ENCODE measurements at places on chromosomes 6 and 20.

- DNase-seq = no peak
These were observed 9.9 kb upstream of the PCIF1 start for GRCh38 chr20:45924391-45925261.

DNA sequence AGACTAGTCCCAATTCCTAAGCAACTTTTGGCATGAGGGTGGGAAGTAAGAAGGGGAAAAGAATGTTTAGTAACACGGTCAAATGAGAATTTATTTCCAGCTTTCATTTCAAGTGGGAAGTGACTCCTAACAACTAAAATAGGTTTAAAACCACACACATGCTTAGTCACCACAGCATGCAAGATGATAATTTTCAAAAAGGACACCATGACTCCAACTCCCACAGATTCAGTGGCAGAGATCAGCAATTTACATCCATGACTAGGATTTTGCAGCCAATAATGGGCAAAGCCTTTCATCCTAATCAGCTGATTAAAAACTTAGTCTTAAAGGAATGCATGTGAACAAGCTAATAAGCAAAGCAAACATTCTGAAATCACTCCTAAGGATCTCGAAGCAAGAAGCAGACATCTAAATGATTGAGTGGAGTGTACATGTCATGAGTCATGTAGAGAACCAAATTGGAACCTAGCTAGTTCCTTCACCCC, 48.1 kb upstream of the GCLC start:
- no peak for DNase-seq

GRCh38 chr6:113385020-113385431, 472.1 kb upstream of the MARCKS start:
- DNase-seq = no peak

GRCh38 chr20:56953048-56953586, 313.3 kb downstream of the BMP7 start:
- no peak for DNase-seq

GRCh38 chr20:19397666-19398065, 185.2 kb downstream of the SLC24A3 start:
- no peak for DNase-seq

GRCh38 chr6:21033575-21034026, 499.3 kb downstream of the CDKAL1 start:
- no peak for DNase-seq

GRCh38 chr6:28347119-28347518, 2.6 kb upstream of the ZKSCAN3 start:
- DNase-seq = no peak

DNA sequence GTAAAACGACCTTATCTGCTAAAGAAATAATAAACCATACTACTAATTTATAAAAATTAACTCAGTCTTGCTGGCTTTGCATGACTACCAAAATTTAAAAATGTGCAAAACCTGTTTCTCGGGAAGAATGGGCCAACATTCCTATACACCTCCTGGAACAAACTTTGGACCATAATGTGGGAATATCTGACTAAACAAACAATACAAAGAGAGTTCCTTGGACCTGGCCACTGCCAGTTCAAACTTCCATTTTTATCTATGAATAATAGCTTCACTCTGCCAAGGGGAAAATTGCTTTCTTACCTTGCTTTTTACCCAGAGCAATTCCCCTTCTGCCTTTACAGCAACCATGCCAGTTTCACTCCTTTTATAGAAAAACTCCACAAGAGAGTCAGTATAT, 38.7 kb upstream of the POU5F1 start:
- DNase-seq = no peak

GRCh38 chr20:50794846-50795634, at the start of gene BCAS4:
BCAS4 (plus strand) TSS chr20:50795061; CDS start chr20:50795084, 23 bp downstream.
- peak; percentile 84 for DNase-seq

DNA sequence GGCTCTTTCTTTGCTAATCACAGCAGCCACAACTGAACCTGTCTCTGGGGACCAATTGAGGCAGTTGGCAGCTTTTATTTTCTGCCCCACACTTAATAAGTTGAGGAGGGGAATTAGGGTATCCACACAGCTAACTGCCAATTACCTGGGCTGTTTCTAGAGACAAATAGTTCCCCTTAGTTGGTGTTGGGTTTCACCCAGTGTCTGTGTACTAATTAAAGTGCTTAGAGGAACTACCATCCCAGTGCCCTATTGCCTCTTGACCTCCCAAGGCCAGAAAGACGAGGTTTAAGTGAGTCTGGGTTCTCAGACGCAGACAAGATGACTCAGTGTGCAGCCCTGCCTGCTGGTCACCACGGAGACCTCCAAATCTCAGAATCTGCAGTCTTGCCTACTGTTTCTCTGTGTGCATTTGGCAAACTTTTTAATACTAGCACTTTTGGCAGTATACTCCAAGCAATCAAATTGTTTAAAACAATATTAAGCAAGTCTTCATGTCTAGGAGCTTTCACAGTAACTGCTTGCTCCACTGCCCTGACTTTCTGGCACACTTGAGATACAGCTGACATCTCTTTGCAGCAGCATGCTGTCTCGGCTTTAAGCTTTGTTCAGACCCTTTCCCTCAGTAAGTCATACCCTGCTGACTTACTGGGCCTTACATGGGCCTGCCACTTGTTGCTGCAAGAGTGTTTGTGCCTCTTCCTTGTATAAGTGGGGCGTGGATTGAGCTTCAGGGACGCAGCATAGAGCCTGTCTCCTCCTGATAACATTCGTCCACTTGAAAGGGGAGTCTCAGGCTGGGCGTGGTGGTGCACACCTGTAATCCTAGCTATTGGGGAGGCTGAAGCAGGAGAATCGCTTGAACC, 31.9 kb downstream of the STK35 start:
- no peak for DNase-seq

- no peak for DNase-seq
These were observed 99.5 kb upstream of the THEMIS start for GRCh38 chr6:128000363-128000762.

DNA sequence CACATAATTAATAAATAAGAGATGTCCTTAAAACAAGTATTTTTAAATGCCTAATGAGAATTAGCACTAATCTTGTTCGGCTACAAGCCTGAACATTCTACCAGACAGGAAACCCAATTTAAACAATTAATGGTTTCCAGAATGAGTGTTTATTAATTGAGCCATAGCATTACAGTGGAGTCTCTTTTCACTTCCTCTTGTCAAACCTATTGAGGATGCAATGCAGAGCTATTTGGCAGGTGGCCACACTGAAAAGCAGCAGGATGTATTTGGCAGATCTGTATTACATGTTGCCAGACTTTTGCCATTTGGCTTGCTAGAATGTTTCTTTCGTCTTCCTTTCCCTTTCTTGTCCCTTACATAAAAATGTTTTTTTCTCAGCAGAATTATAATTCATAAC, 475.2 kb upstream of the MARCKS start:
- DNase-seq = no peak

GRCh38 chr6:36577301-36577700, 16.9 kb upstream of the SRSF3 start:
- DNase-seq = no peak

DNA sequence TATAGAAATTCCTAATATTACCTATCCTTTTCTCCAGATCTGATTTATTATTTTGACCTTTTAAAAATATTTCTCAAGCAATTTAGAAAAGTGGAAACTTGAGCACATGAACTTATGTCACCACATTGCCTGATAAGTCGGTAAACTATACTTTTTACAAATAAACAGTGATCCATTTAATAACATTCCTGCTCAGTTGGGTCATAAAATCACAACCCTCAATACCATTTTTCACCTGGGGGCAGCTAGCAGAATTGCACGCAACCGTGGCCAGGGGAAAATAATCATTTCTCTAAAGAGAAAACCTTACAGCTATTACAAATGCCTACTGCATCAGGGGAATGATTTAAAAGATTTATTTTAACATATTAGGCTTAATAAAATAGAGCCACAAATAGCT, 614.5 kb downstream of the PHF3 start:
- DNase-seq = no peak

DNA sequence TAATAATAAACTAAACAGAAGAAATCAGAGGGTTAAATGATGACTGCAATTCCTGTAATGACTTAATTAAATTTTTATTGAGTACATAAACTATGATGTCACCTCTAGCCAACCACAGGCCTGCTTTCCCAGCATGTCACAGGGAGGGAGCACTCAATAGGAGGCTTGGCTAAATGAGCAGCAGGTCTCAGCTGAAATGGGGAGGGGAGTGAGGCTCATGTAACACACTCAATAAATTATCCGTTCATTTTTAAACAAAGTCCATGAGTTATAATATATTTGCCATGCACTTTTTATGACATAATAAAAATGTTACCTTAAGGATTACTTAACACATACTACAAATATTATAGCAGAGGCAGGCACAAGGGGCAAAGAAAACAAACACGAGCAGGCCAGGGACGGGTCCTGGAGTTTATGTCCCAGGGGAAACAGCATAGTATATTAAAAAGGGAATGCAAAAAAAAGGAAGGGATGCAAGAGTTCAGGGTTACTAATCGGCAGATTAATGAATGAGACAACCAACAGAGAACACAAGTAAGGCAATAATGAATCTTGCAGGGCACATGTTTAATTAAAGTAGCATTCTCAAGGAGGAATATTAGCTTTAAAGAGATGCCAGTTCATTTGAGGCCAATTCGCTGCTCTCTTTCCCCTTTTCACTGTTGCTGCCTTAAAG, 27.1 kb upstream of the FAM83C start:
- no peak for DNase-seq

- peak; percentile 50 for DNase-seq
These were observed 3.9 kb downstream of the ZMYND8 start for GRCh38 chr20:47352332-47353238.

DNA sequence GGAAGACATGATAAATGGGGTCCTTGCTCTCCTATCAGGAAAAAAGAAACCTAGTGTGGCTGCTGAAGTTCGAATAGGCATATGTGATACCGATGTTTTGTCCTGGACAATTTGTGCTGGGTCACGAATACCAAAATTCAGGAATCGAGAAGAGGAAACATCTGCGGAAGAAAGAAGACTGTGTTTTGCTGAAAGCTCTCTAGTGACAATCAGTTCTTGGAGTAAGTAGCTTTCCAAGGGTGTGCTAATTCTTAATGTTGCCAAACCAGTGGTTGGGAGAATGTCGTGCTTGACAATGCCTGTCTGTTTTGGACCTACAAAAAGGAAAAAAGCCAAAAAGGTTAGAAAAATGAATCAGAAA, 956.1 kb downstream of the PHF3 start:
- no peak for DNase-seq

- DNase-seq = no peak
These were observed 37.1 kb downstream of the PHF3 start for GRCh38 chr6:63672582-63673129.

GRCh38 chr6:2502998-2503674, 247.6 kb downstream of the MYLK4 start:
- DNase-seq = no peak

DNA sequence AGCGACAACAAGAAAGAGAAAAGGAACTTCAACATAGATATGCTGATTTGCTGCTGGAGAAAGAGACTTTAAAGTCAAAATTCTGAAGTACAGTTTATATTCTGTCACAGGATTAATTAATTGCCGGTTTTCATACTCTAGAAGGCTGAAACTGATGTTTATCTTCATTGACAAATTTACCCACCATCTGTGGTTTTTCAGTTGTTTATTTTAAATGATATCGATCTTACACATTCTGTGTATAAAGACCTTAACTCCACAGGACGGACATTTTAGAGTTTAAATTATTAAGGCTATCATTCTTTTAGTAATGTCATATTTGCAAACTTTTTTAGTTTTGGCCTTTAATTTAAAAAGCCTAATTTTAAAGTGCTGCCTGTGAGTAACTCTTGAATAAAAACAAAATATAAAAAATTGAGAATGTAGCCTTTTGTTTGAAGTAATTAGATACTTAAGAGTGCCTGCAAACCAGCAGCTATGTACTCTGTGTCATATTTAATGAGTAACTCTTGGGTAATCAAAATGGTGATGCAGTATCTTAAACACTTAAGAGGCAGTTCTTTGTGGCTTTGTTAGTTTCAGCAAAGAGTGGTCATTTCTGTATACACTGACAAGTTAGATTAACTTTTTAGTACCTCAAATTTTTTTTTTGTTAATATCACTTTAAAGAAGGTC, 59.3 kb downstream of the CDC5L start:
- no peak for DNase-seq

- DNase-seq = no peak
These were observed 44.8 kb downstream of the SPDEF start for GRCh38 chr6:34511214-34511914.

GRCh38 chr20:49323622-49324238, 45.9 kb upstream of the ZNFX1 start:
- no peak for DNase-seq

DNA sequence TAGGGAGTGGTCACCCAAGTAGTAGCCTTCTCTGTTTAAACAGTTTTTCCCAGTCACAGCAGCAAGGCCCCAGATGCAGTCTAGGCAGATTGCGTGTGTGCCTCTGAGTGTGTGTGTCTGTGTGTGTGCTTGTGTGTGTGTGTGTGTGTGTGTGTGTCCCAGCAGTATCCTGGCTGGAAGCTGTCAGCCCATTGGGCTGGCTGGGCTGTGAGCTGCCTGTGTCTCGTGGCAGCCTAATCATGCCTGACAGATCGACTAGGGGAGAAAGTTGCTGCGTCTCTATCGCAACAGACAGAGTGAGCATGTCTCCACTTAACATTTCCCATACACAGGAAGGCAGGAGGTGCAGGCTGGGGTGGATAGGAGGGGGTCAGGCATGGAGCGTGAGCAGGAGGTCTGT, 42.9 kb upstream of the LRFN2 start:
- no peak for DNase-seq
